ENCODE measurements at places on chromosomes 2 and 18. TPM values are rescaled to one million over a fixed set of nuclear protein-coding genes. Genes with fewer than 3 reads are reported as not detected.

Gene SPP2
- not detected for total RNA-seq

Gene CARF
- total RNA-seq, result 16.5 TPM

Gene ACSL3
- total RNA-seq, result 57.3 TPM

Gene ARHGAP15
- 26.9 TPM for total RNA-seq

Gene PARD6G
- total RNA-seq, result 10.7 TPM

Gene CAPN13
- total RNA-seq, result not detected

Gene OR6B2
- 5.7 TPM for total RNA-seq

Gene GCG
- total RNA-seq, result not detected

Gene SPRED2
- 22.7 TPM for total RNA-seq

Gene REG3G
- not detected for total RNA-seq

Gene FEZ2
- total RNA-seq, result 42.4 TPM

Gene CENPA
- total RNA-seq, result 3.3 TPM

Gene LCT
- total RNA-seq, result under 0.01 TPM

Gene SFT2D3
- total RNA-seq, result 12.3 TPM

Gene KCNE4
- total RNA-seq, result 9.0 TPM

Gene IER3IP1
- 8.6 TPM for total RNA-seq

Gene CHRND
- not detected for total RNA-seq

Gene CFLAR
- 284 TPM for total RNA-seq

Gene ZNF532
- total RNA-seq, result 122 TPM

Gene NR4A2
- total RNA-seq, result 31.5 TPM

Measured in tibial nerve (tissue), 4 donors.